ENCODE measurements at places on chromosomes 2 and 18. TPM values are rescaled to one million over a fixed set of nuclear protein-coding genes. Genes with fewer than 3 reads are reported as not detected.

DNA sequence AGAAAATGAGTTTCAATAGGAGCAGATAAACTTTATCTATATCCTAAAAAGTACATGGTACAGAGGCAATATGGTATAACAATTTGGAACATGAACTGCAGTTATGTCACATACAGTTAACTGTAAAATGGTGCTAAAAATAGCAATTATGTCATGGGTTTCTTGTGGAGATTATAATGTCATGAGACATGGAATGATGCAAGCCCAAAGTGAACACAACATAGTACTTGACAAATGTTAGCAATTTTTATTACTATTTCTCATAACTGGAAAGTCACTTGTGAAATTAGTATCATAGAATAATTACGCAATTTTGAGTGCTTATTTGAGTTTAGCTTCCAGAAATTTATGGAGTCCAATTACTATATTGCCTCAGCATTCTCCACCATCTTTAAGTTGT is 1263.4 kb downstream of the DSC3 start:
- no peak for DNase-seq

DNA sequence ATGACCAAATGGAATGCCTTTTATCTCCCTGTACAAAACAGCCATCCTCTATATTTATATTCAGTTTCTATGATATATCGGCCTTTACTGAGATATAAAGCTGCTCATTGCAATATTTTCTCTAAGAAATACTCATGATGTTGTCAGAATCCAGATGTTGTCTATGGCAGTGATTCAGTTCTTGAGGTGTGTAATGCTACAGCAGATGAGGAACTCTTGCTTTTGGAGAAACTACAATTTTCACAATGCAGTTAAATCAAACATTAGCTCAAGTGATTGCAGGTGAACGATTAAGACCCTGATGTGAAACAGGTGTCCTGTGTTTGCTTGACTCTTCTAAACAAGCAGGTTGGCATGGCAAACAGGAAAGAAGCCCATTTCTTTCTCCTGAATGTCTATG is 256.2 kb upstream of the CDH20 start:
- no peak for DNase-seq

DNA sequence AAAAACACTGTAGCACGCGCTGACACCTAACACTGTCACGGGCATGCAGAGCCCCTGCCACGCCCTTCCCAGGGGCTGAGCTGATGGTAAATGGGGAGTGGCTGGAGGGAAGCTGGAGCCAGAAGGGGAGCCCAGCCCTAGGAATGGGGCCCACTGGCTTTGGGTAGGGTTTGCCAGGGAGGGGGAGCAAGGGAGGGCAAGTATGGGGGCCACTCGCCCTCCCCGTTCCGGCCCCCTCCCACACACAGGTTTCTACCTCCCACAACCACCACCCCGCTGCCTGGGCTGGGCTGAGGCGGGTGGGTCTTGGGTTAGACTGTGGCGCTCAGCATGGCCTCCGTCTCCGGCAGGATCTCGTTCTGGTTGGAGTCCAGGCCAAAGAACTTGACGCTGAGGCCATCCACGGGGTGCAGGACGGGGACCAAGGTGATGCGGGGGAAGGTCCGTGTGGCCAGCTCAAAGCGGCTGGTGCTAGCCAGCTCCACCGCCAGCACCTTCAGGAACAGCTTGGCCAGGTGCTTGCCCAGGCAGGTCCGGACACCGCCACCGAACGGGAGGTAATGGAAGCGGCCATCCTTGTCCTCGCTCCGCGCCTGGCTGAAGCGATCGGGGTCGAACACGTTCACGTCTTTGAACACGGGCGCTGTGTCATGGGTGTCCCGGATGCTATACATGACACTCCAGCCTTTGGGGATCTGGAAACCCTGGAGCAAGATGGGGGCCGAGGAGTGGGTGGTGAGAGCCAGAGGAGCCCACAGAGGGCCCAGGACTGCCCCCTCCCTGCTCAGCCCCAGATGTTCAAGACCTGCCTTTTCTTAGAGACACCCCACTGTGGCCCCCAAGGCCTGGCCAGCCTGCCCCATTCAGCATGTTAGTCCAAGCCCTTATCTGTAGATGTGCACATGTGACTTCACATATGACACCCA is 15.5 kb downstream of the CYP26B1 start:
- DNase-seq, result no peak

Gene HNMT
- total RNA-seq, result 72.7 TPM
